ENCODE measurements at places on chromosomes 1 and 21. TPM values are rescaled to one million over a fixed set of nuclear protein-coding genes. Genes with fewer than 3 reads are reported as not detected.

The KAZN gene
- 0.76 TPM for total RNA-seq

The TNFRSF1B gene
- 20.8 TPM for total RNA-seq

The ZYG11A gene
- 0.65 TPM for total RNA-seq

The KIF14 gene
- 8.8 TPM for total RNA-seq

The FMO4 gene
- 0.97 TPM for total RNA-seq

The RNU1-3 gene
- under 0.01 TPM for total RNA-seq

The JMJD4 gene
- 33.1 TPM for total RNA-seq

The SPRR1A gene
- not detected for total RNA-seq

The MYBPH gene
- not detected for total RNA-seq

The TRIM67 gene
- total RNA-seq = not detected

The CELA2A gene
- total RNA-seq = not detected

The TNNT2 gene
- not detected for total RNA-seq

The E2F2 gene
- 2.0 TPM for total RNA-seq

The RPS6KA1 gene
- total RNA-seq = 11.4 TPM

The MFSD2A gene
- total RNA-seq = 3.8 TPM

The KCNH1 gene
- total RNA-seq = not detected

The FAM177B gene
- total RNA-seq = not detected

The ARHGAP29 gene
- 212 TPM for total RNA-seq

The OR14K1 gene
- not detected for total RNA-seq

The SLC30A10 gene
- total RNA-seq = not detected

The POLR3GL gene
- 18.8 TPM for total RNA-seq

The NR1I3 gene
- not detected for total RNA-seq
